Stimulated activated CD4-positive, alpha-beta T cell treated with anti-CD3 and anti-CD28 coated beads, Interleukin-1b, Interleukin-23, amount 100 ng/mL, for 1 hour (primary cell): ENCODE measurements at places on chromosomes 2 and 18.

DNA sequence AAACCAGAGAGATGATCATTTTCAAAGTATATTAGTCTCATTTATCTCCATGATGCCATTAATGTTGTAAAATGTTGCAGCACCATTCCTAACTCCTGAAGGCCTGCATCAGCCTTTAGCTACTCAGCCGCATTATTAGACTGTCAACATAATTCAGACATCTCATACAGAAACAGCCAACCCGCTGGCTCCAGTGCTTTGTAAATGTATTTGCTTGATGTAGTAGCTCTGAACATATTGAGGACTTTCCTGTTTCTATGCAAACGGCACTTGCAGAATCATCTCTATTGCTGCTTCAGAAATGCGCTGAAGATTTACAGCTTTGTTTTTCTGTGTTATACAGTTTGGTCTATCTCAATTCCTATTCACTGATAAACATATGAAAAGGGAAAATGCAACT lies 372.2 kb downstream of the DSEL start:
- DNase-seq, result no peak

GRCh38 chr2:118720866-118721265 lies 126.6 kb downstream of the EN1 start:
- no peak for DNase-seq

DNA sequence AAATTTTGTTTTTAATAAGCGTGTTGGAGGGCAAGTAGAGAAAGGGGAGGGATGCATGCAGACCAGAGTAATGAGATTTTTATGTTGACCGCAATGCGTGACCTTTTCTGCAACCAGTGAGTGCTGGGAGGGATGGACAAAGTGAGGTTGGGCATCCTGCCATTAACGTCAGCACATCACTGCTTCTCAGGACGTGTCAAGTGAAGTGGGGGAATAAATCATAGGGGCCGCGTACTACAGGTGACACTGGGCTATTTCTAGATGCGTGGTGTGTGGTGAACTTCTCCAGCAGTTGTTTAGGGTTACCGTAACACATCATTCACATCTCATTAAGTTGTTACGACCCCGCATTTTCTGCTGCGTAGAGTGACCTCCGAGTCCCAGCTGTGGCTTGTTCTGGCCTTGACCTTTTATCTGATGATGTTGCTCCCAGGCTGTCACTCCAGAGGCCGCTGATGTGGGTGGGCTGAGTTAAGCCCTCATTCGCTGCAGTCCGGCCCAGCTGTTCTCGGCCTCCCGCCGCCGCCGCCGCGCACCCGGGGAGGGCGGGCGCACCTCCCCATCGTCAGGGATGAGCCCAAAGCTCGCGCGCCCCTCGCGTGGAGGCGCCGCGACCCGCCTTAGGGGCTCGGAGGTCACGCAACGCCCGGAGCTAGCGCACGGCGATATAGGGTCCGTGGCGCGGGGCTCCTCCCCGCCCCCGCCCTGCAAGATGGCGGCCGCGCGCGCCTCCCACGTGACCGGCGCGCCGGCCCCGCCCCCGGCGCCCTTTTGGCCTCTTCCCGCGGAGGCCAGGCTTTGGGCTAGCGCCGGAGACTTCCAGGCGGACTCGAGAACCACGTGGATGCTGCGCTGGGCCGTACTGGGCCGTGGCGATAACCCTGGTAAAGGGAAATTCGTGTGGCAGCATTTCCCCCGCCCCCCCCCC lies 3.5 kb downstream of the ZCCHC2 start:
- DNase-seq, result peak; percentile 58

DNA sequence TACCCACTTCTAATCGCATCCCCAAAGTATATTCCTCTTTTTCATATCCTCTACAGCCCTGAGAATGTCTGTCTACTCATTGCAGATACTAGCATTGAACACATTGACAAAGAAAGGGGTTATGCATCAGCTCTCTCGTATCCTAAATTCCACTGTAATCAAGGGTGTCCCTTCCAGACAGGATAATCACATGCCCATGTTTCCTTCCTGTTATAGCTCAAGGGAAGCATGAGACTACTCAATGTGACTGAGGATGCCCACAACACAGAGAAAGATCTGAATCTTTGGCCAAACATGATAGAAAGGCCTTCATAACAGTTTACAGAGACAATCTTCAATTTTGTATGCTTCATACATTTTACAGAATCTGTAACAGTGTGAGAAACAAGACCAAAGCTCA lies 69.2 kb downstream of the HIBCH start:
- DNase-seq, result no peak

- DNase-seq, result no peak
Observed at GRCh38 chr2:149125031-149125725, 86.7 kb downstream of the LYPD6B start.

DNA sequence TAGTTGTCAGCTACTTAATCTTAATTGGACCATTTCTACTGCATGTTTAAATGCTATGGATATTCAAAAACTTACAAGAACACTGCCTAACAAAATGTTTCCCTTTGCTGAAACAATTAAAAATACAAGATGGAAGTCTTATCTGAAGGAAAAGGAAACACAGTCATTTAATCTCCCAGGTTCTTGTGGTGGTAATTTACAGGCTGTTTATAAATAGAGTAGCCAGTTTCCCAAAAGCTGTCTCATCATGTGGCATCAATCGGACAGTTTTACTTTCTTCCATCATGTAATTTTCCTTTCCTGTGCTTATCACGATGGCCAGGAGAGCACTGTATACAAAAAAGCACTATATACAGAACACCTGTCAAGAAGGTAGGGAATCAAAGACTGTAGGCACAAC lies 368.1 kb downstream of the ZEB2 start:
- no peak for DNase-seq

DNA sequence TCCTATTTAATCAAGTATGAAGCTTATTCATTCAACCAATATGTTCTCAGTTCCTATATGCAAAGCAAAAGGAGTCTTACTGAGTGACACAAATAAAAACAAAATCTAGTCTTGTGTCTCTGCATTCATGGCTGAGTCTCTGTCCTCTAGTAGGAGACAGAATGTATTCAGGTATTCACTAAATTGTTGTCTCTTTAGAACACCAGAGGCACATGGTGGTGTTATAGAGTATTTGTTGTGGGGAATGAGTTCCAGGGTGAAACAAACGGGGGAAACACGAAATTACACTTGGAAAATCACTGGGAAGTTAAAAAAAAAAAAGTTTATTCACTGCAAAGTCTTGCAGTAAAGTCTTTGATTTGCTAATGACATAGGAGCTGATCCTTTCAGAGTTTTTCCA lies 131.7 kb upstream of the FSHR start:
- DNase-seq, result no peak

DNA sequence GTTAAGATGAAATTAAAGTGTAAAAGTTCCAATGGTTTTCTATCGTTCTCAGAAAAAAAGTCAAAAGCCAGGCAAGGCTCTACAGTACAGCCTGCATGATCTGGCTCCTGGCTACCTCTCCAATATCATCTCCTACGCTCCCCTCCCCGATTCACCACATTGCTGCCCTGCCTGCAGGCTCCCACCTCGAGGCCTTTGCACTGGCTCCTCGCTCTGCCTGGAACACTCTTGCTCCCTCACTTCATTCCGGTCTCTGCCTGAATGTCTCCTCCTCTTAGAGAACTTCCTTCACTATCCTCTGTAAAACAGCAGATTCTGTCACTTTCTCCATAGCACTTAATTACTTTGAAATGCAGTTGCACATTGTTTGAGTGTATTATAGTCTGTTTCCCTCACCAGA lies 72.5 kb downstream of the KLF7 start:
- no peak for DNase-seq

- no peak for DNase-seq
Observed at GRCh38 chr18:58350526-58350925, 278.4 kb downstream of the ALPK2 start.

GRCh38 chr18:10042492-10042891 lies 128.7 kb downstream of the VAPA start:
- DNase-seq, result no peak

GRCh38 chr2:43518181-43518580 lies 77.7 kb downstream of the THADA start:
- DNase-seq, result no peak

DNA sequence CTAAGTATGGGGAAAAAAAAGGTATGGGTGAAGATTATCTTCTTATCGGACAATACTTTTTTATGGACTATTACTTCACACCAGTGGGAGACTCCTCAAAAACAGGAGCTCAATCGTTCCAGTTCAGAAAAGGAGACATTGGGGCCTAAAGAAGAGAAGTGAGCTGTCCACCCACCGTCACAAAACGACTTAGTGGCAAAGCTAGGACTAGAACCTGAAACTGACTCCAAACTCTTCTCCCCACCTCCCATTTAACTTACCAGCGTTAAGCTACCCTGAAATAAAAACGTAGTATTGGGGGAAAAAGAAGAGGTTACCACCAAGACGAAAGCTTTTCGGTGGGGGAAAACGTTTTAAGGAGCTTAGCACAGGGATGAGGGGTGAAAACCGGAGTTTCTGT lies 503 bp downstream of the GTF3C3 start:
- DNase-seq, result no peak

- DNase-seq, result no peak
Observed at GRCh38 chr2:47867205-47867604, 39.1 kb downstream of the FBXO11 start.

GRCh38 chr2:159456500-159457426 lies 159.6 kb downstream of the BAZ2B start:
- DNase-seq, result no peak

DNA sequence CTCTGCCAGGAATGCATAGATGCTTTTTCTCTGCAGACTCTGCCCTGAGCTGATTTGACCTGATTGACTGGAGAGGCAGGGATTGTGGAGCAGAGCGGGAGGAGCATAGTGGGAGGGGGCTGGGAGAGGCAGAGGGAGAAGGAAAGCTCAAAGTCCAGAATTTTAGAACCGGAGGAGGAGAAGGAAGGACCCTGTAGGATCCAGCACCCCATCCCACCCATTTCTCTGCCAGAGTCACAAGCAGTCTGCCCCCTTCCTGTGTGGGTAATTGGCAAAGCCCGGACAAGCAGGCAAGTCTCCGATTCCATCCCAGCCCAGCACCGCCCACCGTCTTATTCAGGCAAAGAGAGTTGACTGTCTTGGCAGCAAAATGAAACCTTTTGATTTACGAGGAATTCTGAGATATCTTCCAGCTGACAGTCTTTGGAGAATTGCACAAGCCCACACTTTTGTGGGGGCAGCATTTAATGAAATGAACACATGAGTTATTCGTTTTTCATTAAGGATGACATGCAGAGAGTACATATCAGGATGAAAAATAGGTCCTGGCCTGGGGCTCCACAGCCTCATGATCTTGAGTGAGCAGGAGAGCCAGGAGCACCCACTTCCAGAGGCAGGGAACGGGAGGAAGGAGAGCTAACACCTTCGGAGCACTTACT lies 103.1 kb downstream of the MCFD2 start:
- no peak for DNase-seq

DNA sequence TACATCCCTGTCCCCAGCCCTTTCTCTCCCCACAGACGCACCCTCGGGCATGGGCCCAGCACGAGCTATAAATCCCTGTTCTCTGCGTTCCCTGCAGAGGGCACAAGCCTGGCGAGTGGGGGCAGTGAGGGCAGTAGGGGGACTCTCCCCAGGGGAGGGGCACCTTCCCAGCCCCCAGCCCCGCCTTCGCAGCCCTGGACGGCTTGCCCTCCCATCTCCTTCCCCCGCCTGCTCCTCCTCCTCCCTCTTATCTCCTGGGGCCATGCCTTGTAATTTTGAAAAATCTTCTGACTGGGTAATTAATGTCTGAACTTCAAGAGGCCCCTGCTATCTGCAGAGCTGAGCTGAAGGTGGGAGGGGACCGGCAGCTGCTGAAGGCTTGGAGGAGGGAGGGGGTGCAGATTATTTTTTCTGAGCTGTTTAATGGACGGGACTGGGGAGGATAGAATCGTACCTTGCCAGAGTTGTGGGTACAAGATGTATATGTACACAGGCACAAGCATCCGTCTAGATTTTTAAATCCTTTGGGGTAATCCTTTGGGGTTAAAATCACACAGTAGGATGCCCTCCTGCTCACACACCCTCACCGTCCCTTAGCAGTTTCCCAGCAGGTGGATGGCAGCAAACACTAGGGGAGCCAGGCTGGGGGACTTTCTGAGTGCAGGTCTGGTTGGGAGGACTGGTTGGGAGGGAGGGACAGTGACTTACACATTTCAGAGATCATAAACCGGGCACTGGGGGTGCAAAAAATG lies 121.9 kb downstream of the SMAD7 start:
- DNase-seq, result no peak

GRCh38 chr2:42973726-42974125 lies 181.3 kb upstream of the HAAO start:
- no peak for DNase-seq
